Spleen (tissue), 13 donors: ENCODE measurements at places on chromosomes 4 and X.

- H3K4me1 ChIP-seq, result no peaks in the 10 kb centered on the region
- no peaks in the 10 kb centered on the region for H3K27me3 ChIP-seq
- H3K27ac ChIP-seq, result no peak overlapping the region
- no peak for DNase-seq
- H3K36me3 ChIP-seq, result no peaks in the 10 kb centered on the region
Measured at GRCh38 chrX:4588893-4589292, 875.4 kb upstream of the PRKX start.

- H3K27ac ChIP-seq, result peak overlapping the region; percentile 10
- no peak overlapping the region for H3K4me3 ChIP-seq
- H3K36me3 ChIP-seq, result no peaks in the 10 kb centered on the region
- H3K4me1 ChIP-seq, result peaks cover 3% of the 10 kb centered on the region
Measured at GRCh38 chr4:48196758-48197504, 62.9 kb upstream of the TXK start.

DNA sequence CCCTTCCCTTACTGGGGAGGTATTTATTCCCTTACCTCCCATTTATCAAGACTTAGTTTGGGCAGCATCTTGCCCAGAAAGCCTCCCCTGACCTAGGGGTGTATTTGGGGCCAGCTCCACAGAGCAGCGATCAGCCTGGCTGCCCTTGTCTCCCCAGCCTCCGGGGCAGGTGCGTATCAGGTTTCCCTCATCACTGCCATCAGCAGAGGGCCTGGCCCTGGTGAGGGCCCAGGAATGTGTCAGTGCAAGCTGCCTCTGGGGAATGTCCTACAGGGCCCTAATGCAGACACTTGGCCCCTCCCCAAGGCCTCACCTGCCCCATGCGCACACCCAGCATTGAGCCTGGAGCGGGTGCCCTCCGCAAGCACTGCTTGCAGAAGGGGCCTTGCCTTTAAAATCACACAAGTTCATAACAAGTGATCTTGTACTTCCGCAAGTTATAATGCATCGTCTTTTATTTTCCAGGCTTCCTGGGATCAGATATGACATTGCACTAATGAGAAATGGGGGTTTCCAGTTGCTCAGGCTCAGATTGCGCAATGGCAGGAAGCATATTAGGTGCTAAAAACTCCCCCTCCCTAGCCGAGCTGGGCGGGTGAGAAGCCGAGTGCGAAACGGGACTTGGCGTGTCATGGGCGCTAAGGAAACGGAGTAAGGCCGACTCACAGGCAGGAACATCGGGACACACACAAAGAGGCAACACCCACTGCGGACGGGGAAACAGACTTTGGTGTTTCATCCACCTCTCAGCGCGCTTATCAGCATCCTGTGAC is 25.4 kb upstream of the AFAP1 start:
- H3K4me1 ChIP-seq, result peaks cover 72% of the 10 kb centered on the region
- H3K27ac ChIP-seq, result peak overlapping the region; percentile 57
- DNase-seq, result no peak
- H3K27me3 ChIP-seq, result no peaks in the 10 kb centered on the region
- H3K36me3 ChIP-seq, result no peaks in the 10 kb centered on the region
- no peak overlapping the region for H3K4me3 ChIP-seq

GRCh38 chrX:68463880-68464279 is 30.6 kb upstream of the OPHN1 start:
- no peak overlapping the region for H3K4me3 ChIP-seq
- no peaks in the 10 kb centered on the region for H3K36me3 ChIP-seq
- H3K27me3 ChIP-seq, result no peaks in the 10 kb centered on the region
- DNase-seq, result no peak
- H3K27ac ChIP-seq, result no peak overlapping the region

GRCh38 chrX:138794246-138794645 is 82.7 kb upstream of the FGF13 start:
- no peaks in the 10 kb centered on the region for H3K4me1 ChIP-seq
- no peak overlapping the region for H3K4me3 ChIP-seq
- no peaks in the 10 kb centered on the region for H3K36me3 ChIP-seq

- no peak for DNase-seq
- peaks cover 8% of the 10 kb centered on the region for H3K4me1 ChIP-seq
- H3K36me3 ChIP-seq, result no peaks in the 10 kb centered on the region
Measured at GRCh38 chr4:77093401-77093800, 17.6 kb upstream of the CCNI start.

- H3K27ac ChIP-seq, result no peak overlapping the region
- no peaks in the 10 kb centered on the region for H3K27me3 ChIP-seq
- H3K4me1 ChIP-seq, result no peaks in the 10 kb centered on the region
- no peaks in the 10 kb centered on the region for H3K36me3 ChIP-seq
Measured at GRCh38 chr4:154953691-154954090, 172.6 kb downstream of the RBM46 start.

DNA sequence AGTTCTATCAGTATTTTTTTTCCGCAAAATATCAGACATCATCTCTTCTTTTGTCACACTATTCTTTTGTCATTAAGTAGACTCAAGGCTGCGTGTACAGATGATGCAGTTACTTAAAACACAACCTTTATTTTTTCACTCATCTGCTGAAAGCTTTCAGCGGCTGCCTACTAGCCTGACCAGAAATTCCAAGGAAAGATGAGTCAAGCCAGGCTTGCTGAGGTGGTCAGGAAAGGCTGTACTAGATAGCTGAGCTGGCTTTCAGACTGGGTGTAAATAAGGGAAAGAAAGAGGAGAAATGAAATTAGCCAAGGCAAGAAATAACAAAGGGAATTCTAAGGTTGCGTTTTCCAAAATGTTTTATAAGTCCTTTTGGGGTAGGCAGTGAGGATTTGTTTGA is 17.9 kb downstream of the STK26 start:
- H3K36me3 ChIP-seq, result no peaks in the 10 kb centered on the region
- H3K4me1 ChIP-seq, result peaks cover 3% of the 10 kb centered on the region
- H3K27ac ChIP-seq, result no peak overlapping the region
- H3K27me3 ChIP-seq, result no peaks in the 10 kb centered on the region
- H3K4me3 ChIP-seq, result no peak overlapping the region

DNA sequence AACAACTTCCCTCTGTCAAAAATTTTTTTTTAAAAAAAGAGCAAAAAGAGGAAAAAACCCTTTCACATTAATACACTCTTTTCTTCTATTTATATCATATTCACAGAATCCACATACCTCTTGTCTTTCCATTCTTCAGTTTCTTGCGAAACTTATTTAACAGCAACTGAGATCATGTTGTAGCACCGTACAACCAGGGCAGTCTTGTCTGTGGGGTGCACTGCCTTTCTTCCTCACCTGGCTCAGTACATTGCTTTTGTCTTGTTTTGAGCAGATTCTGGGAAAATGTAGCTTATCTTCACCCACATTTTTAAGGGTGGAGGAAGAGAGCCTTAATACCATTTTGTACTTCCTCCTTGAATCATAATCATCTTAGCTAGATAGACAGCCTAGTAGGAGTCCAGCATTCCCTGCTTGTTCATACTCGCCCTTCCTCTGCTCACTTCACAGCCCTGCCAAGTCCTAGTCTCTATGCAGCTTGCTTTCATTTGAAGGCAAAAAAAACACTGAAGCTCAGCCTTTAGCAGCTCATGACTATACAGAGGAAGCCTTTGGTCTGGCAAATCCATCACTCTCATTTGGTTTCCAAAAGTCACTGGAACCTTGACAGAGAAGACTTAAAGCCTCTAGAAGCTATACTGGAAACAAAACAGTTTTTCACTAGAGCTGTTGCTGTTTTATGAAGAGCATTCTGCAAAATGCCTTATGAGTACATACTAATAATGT is 140.6 kb upstream of the BANK1 start:
- H3K4me3 ChIP-seq, result no peak overlapping the region
- H3K27ac ChIP-seq, result no peak overlapping the region
- H3K36me3 ChIP-seq, result no peaks in the 10 kb centered on the region
- no peaks in the 10 kb centered on the region for H3K27me3 ChIP-seq
- H3K4me1 ChIP-seq, result no peaks in the 10 kb centered on the region

DNA sequence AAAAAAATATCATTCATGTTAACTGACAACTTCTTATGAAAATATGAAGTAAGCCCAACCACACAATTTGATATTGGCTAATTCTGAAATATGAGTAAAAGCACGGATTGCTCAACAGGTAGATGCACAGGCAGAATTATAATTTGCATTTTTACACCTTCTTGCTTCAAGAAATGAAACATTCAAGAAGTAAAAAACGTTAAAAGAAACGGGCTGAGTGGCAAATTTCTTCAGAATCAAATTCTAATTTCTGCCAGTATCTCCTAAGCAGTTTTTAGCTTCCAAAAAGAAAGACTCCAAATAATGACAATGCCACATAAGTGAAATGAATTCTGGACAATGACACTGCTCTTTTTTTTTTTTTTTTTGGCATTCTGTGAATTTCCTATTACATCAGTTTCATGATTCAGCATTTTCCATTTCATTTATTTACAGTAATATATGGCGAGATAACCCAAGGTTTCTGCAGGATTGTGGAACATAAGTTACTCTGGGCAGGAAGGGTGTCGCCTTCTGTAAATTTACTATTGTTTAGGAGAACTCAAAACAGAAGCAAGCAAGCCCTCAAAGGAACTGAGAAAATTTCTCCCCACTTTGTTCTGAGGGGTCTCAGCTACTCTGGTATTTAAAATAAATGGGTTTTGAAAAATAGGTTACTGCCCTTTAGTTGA is 1.4 kb downstream of the SEL1L3 start:
- DNase-seq, result no peak
- peaks cover 90% of the 10 kb centered on the region for H3K4me1 ChIP-seq
- no peaks in the 10 kb centered on the region for H3K36me3 ChIP-seq

GRCh38 chrX:131277543-131278136 is 11.5 kb downstream of the IGSF1 start:
- H3K27me3 ChIP-seq, result no peaks in the 10 kb centered on the region
- no peak for DNase-seq
- no peak overlapping the region for H3K4me3 ChIP-seq

DNA sequence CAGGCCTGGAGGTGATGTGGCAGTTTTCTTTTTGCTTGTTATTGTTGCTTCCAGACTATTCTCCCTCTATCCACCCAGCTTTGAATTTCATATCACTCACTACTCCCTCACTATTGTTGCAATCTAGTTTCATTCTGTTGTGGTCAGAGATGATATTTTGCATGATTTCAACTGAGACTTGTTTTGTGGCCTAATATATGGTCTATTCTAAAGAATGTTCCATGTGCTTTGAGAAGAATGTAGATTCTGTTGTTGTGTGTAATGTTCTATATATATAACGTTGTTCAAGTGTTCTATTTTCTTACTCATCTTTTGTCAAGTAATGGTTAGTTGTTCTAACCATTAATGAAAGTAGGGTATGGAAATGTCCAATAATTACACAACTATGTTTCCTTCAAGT is 59.0 kb downstream of the THOC2 start:
- H3K4me1 ChIP-seq, result no peaks in the 10 kb centered on the region
- no peak for DNase-seq
- no peaks in the 10 kb centered on the region for H3K27me3 ChIP-seq
- H3K4me3 ChIP-seq, result no peak overlapping the region
- H3K36me3 ChIP-seq, result no peaks in the 10 kb centered on the region

- H3K27me3 ChIP-seq, result no peaks in the 10 kb centered on the region
- no peak for DNase-seq
- H3K36me3 ChIP-seq, result no peaks in the 10 kb centered on the region
- peaks cover 10% of the 10 kb centered on the region for H3K4me1 ChIP-seq
- H3K4me3 ChIP-seq, result no peak overlapping the region
Measured at GRCh38 chr4:6024313-6024960, 6.2 kb upstream of the C4orf50 start.

GRCh38 chr4:79185526-79186045 is 140.3 kb downstream of the NAA11 start:
- no peak for DNase-seq
- H3K27me3 ChIP-seq, result no peaks in the 10 kb centered on the region
- no peak overlapping the region for H3K27ac ChIP-seq
- no peaks in the 10 kb centered on the region for H3K4me1 ChIP-seq
- H3K36me3 ChIP-seq, result no peaks in the 10 kb centered on the region

GRCh38 chrX:112643721-112644120 is 36.0 kb downstream of the LHFPL1 start:
- no peak for DNase-seq
- no peak overlapping the region for H3K4me3 ChIP-seq
- H3K36me3 ChIP-seq, result no peaks in the 10 kb centered on the region

DNA sequence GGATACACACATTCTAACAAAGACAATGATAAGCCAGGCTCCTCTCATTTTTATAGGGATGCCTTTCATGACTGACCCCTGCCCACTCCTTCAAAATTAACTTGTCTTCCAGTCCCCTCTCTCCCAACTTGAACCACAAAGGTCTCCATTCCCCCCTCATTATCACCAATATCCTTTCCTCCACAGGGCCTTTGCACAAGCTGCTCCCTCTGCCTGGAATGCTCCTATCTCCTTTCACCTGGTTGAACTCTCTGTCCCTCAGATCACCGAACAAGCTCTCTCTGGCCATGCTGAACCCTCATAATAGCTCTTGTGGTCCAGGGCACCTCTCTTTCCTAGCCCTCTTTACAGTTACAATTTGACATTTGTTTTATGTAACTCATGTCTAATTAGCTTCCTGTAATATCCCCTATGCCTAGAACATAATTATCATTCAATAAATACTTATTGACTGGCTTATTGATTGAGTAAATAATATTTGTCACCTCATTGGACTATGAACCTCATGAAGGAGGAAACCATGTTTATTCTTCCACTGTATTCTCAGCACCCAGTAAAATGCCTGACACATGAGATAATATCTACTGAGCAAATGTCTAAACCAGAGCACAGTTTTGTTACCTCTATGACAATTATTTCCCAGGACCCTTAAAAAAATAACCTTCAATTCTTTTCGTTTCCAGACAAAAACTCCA is 266.3 kb upstream of the RASGEF1B start:
- H3K4me1 ChIP-seq, result peaks cover 6% of the 10 kb centered on the region
- H3K36me3 ChIP-seq, result no peaks in the 10 kb centered on the region
- no peak overlapping the region for H3K27ac ChIP-seq
- H3K4me3 ChIP-seq, result no peak overlapping the region
- no peaks in the 10 kb centered on the region for H3K27me3 ChIP-seq

DNA sequence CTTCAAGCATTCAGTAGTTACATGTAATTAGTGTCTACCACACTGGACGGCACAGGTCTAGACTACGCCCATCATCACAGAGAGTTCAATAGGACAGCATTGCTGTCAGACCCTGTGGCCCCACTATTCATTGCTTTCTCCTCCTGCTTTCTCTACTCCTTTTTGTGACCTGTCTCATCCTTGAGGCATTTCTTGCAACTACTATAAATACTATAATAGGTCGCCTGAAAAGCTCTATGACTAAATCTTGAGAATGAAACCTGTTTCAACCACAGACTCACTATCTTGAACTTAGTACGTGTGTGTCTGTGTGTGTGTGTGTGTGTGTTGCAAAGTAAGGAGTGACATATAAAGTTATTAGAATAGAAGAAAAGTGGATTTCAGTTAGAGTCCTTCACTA is 252.9 kb upstream of the KLF3 start:
- no peaks in the 10 kb centered on the region for H3K36me3 ChIP-seq
- H3K27me3 ChIP-seq, result no peaks in the 10 kb centered on the region
- H3K4me3 ChIP-seq, result no peak overlapping the region
- no peak overlapping the region for H3K27ac ChIP-seq
- H3K4me1 ChIP-seq, result no peaks in the 10 kb centered on the region
- DNase-seq, result no peak

DNA sequence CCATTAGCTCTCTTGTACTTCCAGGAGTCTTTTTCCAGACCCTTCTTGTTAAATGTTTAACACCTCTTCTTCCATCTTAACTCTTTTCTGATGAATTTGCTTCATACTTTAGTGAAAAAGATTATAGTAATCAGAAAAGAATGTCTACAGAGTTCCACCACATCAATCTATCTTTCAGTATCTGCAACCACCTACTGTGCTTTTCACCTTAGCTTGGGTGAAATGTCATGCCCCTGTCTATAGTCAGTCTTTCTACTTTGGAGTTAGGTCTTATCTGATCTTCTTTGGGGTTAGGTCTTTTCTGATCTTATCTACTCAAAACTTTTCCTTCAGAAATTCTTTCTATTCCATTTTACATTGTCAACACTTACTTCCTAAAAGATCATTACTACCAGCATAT is 1310.2 kb downstream of the PCDH7 start:
- no peak overlapping the region for H3K27ac ChIP-seq
- H3K4me3 ChIP-seq, result no peak overlapping the region
- H3K36me3 ChIP-seq, result no peaks in the 10 kb centered on the region
